ENCODE measurements at places on chromosomes 2 and 18.

DNA sequence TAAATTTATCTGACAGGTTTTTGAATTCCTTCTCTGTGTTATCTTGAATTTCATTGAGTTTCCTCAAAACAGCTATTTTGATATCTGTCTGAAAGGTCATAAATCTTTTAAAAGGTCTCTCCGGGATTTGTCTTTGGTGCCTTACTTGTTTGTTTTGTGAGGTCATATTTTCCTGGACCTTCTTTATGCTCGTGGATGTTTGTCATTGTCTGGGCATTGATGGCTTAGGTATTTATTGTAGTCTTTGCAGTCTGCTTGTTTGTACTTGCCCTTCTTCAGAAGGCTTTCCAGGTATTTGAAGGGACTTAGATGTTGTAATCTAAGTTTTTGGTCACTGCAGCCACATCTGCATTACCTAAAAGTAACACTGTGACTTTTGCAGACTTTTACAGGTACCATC is 355.2 kb downstream of the PARD3B start:
- DNase-seq: no peak

DNA sequence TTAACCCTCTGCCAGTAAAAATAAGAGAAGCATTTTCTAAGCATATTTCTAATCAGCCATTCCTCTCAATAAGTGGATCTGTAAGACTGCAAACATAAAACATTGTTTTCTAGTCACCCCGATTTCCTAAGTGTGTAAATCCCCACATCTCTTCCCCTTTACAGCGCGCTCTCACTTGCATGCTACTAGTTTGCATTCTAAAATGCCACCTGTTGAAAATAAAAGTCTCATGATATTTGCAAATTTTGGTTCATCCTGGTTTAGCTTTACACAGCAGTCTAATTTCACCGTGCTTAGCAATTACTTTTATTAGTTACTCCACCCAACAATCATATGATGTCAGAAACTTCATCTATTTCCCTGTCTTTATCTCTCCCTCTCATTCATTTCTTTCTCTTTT is 1230.7 kb upstream of the ZEB2 start:
- DNase-seq: no peak

GRCh38 chr2:230899287-230899686 is 25.8 kb downstream of the GPR55 start:
- DNase-seq: no peak

DNA sequence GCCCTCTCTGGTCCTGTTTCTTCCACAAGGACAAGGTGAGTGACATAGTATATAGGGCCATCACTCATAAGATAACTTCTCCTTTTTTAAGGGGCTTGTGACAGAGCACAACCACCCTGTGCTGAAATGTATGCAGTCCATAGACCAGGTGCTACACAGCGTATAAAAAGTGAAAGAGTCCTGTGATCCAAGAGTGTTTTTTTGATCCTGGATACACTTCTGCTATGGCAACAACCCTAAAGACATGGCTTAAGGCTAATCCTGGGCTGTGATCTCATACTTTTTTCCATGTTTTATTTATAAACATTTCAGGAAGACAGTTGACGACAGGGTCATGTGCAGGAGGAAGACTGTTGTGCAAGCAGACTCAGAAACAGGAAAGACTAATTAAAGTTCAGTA is 400.5 kb upstream of the TCF4 start:
- no peak for DNase-seq

DNA sequence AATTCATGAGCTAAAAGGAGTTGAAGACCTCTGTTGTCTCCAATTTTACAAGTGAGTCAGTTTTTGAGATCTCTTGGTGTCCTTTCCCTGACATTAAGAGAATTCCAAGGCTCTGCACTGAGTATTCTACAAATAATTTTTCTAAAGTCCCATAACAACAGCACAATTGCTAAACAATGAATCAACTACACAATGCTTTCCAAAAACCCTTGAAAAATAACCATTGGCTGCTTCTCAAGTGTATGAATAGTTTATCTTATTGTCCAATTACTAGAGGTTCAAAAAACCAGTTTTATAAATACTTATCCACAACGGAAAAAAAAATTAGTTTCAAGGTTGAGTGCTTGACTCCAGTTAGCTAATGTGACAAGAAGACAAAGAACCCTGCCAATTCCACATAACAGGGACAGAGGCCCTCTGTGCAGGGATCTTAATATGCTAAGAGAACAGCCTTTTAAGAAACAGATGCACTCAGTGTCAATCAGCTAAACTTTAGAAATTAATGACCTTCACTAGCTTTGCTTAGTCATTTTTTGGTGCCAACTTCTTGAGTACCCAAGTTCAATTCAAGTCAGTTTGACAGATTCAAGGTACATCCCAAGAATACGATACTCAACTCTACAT is 266.6 kb upstream of the CYP26B1 start:
- no peak for DNase-seq

DNA sequence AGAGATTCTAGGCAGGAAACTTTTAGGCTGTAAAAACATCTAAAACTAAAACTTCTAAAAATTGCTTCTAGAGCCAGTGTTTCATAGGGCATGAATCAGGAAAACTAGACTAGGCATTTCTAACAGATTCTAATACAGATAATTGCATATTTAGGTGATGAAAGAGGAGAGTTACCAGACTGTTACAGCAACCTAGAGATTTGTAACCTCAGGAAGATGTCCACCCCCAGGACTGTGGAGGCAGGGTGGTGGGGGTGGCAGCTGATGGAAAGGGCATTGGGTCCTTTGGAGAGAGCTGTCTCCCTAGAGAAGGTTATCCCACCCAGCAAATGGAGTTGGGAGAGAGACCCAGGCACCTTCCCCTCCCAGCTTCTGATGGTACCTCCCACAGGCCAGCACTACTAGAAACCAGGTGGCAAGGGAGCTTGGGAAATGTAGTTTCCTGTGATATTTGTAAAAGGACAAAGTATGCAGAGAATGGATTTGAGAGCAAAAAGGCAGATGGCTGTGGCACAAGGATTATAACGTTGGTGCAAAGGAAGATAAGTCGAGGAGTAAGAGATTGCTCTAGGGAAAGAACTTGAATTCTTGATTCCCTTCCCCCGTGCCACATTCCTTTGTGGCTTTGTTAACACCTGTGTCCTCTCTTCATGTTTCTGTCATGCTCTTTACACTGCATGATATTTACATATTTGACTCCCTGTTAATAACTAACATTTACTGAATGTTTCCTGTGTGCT is 75.6 kb upstream of the MGAT5 start:
- DNase-seq: no peak

GRCh38 chr2:226098861-226099745 is 699.6 kb downstream of the NYAP2 start:
- DNase-seq: no peak

- DNase-seq: no peak
Measured at GRCh38 chr2:40809156-40809555, 357.3 kb upstream of the SLC8A1 start.

DNA sequence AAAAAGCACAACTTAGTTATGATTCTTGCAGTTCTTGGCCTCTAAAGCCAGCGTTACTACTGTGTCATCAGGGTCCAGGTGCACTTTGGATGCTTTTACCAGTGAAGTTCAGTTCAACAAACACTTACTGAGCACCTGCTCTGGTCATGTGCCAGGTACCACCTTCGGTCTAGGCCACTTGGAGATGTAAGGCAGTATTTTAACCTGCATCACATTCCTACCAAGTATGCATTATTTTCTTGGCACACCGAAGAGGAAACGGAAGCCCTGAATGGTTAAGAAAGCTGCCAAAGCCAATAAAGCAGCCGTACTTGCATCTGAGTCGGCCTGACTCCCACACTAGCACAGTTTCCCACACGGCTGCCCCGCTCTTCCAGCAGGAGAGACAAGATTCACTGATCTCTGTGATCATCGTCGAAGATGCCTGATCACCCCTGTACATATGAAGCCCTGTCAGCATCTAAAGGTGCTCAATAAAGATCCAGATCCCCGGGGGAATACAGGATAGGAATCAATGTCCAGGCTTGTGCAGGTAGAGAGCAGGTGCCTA is 427.1 kb downstream of the EIPR1 start:
- DNase-seq: no peak

- no peak for DNase-seq
Measured at GRCh38 chr2:35864141-35864540, 491.4 kb upstream of the CRIM1 start.

DNA sequence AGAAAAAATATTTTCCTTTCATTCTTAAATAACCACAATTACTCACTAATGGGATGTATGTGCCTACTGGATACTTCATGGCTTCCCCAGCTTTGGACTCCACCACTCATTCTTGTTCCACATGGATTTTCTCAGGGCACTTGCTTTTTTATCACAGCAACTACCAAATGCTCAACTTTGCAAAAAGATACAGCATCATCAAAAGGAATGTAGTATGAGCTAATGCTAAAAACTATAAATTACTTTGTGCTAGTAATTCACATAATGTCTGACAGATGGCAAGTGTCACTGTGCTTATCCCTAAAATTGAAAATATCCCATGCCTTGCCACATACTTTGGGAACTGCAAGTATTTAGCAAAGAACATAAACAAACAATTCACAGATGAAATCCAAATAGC is 130.4 kb upstream of the ZFP36L2 start:
- no peak for DNase-seq

- DNase-seq: no peak
Measured at GRCh38 chr2:241445426-241445825, 63.0 kb downstream of the STK25 start.

DNA sequence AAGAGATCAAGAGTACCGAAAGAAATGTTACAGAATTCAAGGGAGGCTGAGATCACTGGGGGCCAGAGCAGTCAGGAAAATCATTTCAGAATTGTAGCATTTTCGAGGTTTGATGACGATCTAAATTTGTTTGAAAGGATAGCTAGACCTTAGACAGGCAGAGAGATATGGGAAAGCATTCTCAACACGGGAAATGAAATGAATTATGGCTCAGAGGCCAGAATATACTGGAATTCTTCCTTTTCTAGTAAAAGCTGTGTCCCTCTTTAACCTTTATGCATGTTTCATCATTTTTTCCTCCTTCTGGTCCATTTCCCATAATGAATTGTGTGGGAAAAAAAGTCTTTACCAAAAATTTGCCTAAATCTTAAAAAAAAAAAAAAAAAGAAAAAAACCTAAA is 78.8 kb downstream of the NABP1 start:
- no peak for DNase-seq

GRCh38 chr18:37182340-37183135 is 353.6 kb downstream of the KIAA1328 start:
- no peak for DNase-seq

DNA sequence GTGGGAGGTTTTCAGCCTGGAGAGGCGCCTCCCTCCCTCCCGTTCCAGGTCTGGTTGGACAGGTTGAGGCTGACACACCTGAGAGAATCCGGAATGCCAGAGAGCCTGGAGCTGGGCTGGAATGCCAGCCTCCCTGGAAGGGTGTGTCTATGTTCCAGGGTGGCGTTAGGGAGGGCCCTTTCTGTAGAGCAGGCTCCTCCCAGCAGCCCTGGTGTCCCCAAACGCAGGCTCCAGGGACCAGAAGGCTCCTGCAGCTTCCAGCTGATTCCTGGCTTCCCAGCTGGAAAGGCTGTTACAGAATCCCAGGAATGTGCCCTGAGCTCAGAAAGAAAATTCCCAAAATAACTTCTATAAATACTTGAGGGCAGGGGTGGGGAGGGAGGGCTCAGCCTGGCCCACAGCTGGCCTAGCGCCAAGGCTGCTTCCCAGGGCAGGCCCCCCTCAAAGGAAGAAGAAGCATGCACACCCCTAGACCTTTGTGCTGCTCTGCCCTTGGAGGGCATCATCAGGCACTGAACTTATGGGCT is 85.4 kb downstream of the STPG4 start:
- no peak for DNase-seq

- DNase-seq: no peak
Measured at GRCh38 chr2:231425291-231425810, 29.8 kb downstream of the B3GNT7 start.

DNA sequence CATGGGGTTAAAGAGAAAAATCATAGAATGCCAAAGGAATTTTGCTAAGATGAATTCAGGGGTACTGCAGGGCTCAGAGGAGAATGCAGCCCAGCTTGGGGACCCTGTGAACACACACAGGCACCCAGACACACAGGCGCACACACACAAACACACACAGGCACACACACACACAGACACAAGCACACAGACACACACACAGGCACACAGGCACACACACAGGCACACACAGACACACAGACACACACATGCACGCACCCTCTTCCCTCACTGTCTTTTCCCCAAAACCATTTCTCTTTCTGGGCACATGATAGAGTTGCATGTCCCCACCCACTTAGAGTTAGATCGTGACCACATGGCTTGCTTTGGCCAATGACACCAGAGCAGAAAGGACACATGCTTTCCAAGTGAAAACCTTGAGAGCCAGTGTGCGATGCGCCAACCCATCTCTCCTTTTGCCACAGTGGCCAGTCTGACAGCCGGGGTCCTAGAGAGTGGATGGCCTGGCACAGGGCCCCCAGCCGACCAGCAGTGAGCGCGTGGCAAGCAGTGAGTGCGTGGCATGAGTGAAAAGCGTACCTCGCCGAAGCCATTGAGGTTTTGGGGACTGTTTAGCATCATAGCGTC is 163.3 kb downstream of the KLHL29 start:
- no peak for DNase-seq

DNA sequence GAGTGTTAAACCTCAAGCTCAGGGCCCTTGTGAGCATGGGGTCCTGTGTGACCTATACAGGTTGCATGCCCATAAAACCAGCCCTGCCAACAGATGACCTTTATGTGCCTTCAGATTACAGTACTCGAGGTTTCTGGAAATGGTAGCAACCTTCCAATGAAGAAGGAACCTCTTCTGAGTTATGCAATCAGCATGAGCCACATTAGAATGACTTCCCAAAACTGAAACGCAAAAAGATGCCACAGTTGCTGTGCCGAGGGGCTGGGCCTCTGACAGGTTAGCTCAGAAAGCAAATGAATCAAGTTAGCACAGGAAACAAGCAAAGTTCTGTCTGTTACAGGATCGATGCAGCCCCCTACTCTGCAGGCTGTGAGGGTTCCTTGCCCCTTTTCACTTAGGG is 37.7 kb downstream of the TGFA start:
- peak; percentile 9 for DNase-seq

DNA sequence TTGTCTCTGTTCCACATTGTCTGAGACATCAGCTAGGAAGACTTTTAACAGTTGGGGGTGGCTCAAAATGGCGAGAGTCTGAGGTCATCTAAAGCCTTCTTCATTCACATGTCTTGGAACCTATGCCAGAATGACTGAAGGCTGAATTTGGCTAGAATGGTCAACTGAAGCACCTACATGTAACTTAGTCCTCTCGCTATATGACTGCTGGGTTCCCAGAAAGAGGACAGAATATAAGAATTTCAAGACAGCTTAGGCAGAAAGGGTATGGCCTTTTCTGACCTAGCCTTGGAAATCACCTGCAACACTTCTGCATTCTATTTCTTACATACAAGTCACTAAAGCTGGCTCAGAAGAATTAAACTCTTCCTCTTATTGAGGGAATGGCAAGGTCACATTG is 75.6 kb upstream of the OTX1 start:
- no peak for DNase-seq

- DNase-seq: no peak
Measured at GRCh38 chr2:142299021-142299420, 168.2 kb upstream of the LRP1B start.

DNA sequence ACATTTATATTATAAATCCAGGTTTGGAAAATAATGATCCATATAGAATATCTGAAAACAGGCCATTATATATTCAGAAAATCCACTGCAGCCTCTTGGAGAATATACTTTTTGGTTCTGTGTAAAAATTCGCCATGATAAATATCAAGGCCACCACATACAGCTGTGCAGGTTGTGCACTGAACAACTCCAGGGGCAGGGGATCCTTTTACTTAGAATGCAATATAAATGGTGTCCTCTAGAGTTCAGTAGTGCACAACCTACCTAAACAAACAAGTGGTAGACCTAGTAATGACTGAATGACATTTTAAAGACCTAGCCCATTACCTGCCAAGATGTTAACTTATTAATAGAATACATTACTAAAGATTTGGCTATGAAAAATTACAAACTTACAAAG is 22.4 kb downstream of the MOGAT1 start:
- DNase-seq: no peak
